H9 (cell line): ENCODE measurements at places on chromosomes 6 and 20. TPM values are rescaled to one million over a fixed set of nuclear protein-coding genes. Genes with fewer than 3 reads are reported as not detected.

HLA-DMA gene
- total RNA-seq = 6.6 and 7.5 TPM in 2 replicates

GJA1 gene
- 528 and 530 TPM in 2 replicates for total RNA-seq

DNA sequence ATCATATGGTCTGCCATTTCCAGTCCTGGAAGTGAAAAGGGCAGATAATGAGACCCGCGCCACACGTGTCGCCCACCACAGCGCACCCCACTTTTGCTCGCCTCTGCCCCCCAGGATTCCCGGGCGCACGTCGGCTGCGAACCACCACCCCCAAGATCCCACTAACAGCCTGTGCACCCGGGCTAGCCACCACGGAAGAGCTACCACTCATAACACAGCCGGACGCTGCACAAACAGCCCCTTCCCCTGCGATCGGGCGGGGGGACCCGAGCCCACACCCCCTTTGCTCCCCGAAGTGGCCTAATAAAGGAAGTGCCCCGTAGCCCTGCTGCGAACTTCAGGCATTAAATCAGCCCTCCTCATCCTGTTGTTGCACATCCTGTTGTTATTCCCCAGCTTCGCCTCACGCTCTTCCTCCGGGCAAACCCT is 506 bp downstream of the CITED2 start:
- DNase-seq = no peak

BEND6 gene
- 1.4 and 2.3 TPM in 2 replicates for total RNA-seq

MOXD1 gene
- total RNA-seq = 2.3 and 2.5 TPM in 2 replicates

DNA sequence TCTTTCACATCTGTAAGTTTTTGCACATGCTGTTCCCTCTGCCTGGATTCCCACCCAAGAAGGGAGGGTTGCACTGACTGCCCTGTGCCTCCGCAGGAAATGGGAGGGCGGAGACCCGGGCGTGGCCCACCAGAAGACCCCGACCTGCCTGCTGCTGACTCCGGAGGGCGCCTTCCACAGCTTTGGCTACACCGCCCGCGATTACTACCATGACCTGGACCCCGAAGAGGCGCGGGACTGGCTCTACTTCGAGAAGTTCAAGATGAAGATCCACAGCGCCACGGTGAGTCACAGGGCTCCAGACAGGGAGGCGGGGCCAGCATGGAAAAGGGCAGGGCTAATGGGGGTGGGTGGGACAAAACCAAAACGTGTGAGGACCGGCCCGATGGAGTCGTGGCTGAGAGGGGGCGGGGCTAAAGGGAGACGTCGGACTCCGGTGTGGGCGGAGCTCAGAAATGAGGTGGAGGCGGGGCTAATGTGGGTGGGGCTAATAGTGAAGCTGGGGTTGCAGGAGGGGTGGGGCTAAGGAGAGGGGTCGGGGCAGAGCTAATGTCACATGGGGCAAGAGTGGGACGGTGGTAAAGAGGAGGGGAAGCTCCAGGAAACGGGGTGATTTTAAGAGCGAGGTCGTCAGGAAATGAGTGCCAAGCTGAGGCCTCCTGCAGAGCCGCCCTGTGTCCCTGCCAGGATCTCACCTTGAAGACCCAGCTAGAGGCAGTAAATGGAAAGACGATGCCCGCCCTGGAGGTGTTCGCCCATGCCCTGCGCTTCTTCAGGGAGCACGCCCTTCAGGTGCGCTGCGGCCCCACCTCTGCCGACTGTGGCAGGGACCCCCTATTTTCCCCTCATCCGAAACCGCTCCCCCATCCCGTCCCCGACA is 12.6 kb downstream of the HSPA12B start:
- DNase-seq = peak; percentile 98
